A549 treated with dexamethasone at 1 μM for 4 hours (cell line): ENCODE measurements at places on chromosomes 11 and 22. TPM values are rescaled to one million over a fixed set of nuclear protein-coding genes. Genes with fewer than 3 reads are reported as not detected.

Gene EED
- total RNA-seq, result 21.6 to 26.2 TPM (median 23.0 TPM) in 5 replicates

Gene CNTN5
- total RNA-seq, result not detected in 5 replicates

Gene RFPL2
- total RNA-seq, result 0.11 to 0.24 TPM (median 0.15 TPM) in 5 replicates

Gene PHF21B
- 0.64 to 0.92 TPM (median 0.88 TPM) in 5 replicates for total RNA-seq

Gene TREH
- total RNA-seq, result not detected in 5 replicates
